ENCODE measurements at places on chromosomes 3 and 15.
A peak's percentile ranks its signal among the peaks of the same experiment; 100 is the strongest.

- no peak for DNase-seq
These were observed 272.0 kb upstream of the RGMA start for GRCh38 chr15:93360976-93361375.

DNA sequence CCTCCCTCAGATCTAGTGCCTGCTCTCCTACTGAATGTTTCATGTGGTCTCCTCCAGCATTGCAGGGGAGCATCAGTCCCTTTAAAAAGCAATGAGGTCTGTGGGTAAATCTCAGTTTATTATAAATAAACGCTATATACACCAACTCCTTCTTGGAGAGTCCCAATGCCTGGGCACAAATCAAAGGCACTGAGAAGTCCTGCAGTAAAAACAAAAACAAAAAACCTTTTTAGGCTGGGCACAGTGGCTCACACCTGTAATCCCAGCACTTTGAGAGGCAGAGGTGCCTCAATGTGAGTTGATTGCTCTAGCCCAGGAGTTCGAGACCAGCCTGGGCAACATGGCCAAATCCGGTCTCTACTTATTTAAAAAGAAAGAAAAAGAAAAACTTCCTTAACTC lies 45.0 kb downstream of the ACAN start:
- DNase-seq = no peak

DNA sequence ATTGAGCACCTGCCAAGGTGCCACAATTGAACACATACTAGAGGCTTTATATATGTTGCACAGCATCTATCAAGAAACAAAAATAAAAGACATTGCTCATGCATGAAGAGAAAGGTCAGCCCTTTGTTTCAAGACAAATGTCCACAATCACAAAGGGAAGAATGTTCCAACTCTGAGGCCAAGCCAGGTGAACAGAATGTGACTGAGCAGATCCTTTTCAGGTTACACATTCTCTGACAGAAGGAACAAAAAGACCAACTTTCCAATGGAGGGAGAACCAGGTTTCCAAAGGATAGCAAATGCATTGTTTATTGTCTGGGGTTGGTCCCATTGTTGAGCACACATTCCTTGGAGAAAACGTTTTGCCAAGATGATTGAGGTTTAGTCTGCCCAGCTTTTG lies 50.2 kb upstream of the FAM174B start:
- no peak for DNase-seq

DNA sequence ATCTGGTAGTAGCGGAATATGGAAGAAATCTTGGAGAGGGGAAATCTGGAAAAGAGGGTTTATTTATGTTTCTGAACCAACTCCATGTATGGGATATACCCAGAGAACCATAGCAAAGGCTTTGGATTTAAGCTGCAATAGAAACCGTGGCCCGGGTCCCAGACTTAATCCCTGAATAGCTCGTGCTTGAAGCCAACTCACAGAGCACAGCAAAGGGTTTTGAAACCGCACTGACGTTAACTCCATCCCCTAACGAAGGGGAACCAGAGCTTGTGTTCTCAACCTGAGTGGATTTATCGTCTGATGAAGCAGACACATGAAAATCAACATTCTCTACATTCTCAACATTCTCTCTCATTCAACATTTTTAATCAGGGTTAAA lies 154.6 kb downstream of the APBA2 start:
- DNase-seq = no peak

DNA sequence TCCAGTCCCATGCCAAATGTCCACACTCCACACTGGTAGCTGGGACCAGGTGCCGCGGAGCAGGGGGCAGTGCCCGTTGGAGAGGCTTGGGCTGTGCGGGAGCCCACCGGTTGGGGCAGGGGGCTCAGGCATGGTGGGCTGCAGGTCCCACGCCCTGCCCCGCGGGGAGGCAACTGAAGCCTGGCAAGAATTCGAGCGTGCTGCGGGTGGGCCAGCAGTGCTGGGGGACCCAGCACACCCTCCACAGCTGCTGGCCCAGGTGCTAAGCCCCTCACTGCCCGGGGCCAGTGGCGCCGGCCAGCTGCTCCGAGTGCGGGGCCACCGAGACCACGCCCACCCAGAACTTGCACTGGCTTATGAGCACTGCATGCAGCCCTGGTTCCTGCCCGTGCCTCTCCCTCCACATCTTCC lies 479.4 kb downstream of the ZNF385D start:
- DNase-seq = no peak

DNA sequence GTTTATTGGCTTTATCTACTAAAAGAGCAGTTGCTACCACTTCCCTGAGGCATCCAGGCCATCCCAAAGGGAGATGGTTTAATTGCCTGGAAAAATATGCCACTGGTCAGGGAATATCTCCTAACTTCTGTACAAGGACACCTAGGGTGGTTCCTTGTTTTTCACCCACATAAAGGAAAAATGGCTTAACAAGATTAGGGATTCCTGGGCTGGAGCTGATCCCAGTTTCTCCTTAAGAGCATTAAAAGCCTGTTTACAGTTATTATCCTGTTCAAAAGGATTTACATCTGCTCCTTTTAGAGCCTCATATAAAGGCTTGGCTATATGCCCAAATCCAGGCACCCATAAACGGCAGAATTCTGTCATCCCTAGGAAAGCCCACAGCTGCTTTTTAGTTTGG lies 70.2 kb upstream of the WNT7A start:
- DNase-seq = no peak

DNA sequence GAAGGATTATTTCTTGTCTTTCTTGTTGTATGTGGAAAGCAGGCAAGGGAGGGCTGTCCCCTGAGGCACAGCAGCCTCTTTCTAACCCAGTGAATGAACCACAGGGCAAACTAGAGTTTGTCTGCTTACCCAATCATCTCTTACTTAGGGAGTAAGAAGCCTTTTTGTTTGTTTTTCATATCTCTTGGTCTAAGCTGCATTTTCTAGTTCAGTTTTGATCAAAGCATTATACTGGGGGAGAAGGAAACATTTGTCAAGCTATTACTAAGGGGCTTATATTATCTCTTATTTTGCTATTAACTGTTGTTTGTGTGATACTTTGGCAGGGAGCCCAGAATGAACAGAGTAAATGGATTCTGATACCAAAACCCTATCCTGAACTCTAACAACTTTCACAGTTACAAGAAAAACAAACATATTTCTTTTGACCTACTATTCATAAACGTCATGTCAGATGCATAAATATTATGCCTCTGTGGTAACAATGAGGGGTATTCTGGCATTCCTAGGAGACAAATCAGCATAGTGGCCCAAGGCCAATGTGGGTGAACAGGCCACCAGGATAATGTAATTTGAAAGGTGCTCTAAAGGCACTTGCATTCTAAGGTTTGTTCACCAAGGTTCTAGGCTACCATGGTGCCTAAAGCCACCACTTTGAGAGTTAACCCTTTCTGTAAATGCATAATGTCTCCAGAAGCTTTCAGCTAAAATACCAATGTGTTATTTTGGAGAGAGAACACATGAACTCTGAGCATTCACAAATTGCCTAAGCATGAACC lies 271.6 kb upstream of the ZPLD1 start:
- no peak for DNase-seq

DNA sequence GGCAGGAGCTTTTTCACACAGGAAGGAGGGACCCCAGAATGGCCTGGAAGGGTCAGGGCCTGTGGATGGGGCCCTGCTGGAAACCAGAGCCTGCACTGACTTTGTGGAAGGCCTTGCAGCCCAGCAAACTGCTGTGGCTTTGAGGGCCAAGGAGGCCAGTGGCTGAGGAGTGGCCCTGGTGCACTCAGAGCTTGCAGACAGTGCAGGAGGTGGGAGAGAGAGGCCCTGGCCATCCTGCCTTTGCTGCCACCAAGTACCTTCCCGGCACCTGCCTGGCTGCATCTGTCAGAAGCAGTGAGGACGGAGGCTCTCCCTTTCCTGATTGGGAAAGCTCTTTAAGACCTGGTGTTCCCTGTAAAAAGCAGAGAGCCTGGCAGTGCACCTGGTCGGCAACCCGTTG lies 6.4 kb downstream of the PSTPIP1 start:
- DNase-seq = no peak

- DNase-seq = no peak
These were observed 71.7 kb downstream of the P3H2 start for GRCh38 chr3:190048932-190049441.

GRCh38 chr3:171535133-171535532 lies 74.9 kb upstream of the TNIK start:
- no peak for DNase-seq

GRCh38 chr3:170180079-170180907 lies 1.2 kb downstream of the PHC3 start:
- no peak for DNase-seq

GRCh38 chr3:162122405-162122804 lies 625.8 kb downstream of the OTOL1 start:
- no peak for DNase-seq

- DNase-seq = no peak
These were observed 344.6 kb upstream of the NECTIN3 start for GRCh38 chr3:110727056-110727455.

- DNase-seq = no peak
These were observed 8.5 kb upstream of the CDCP1 start for GRCh38 chr3:45154641-45155147.

- no peak for DNase-seq
These were observed 31.9 kb downstream of the SMAD6 start for GRCh38 chr15:66733976-66734375.

DNA sequence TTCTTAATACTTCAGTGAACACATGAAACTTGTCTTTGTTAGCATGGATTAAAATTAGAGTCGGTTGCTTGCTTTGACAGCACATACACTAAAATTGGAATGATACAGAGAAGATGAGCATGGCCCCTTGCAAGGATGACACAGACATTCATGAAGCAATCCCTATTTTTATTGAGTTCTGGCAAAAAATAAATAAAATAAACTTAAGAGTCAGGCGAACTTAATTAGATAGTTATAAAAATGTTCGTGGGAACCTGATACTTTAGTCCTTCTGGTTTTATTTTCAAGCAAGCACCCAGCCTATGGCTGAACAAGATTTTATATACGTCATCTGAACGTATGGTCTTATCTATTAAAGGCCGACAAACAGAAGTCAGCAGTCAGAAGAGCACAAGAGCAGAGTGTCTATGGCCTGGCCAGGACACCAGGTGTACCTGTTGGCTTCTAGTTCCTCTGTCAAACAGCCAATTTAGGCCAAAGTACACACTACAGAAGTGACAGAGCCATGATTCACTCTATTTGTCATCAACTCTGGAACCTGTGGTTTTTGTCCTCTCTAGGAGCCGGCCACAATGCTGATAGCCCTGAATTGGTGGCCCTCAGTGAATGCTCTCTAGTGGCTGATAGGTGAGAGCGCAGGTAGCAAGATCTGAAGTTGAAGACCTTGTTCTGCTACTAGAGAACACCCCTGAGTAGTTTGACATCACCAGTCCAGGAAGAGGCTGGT lies 64.3 kb downstream of the LEO1 start:
- DNase-seq = no peak

- DNase-seq = no peak
These were observed 255.5 kb downstream of the UACA start for GRCh38 chr15:70507772-70508371.

- no peak for DNase-seq
These were observed 350.3 kb downstream of the DOCK3 start for GRCh38 chr3:51024765-51025632.

- DNase-seq = peak; percentile 66
These were observed 742 bp downstream of the PLA2G4F start for GRCh38 chr15:42155546-42156242.

DNA sequence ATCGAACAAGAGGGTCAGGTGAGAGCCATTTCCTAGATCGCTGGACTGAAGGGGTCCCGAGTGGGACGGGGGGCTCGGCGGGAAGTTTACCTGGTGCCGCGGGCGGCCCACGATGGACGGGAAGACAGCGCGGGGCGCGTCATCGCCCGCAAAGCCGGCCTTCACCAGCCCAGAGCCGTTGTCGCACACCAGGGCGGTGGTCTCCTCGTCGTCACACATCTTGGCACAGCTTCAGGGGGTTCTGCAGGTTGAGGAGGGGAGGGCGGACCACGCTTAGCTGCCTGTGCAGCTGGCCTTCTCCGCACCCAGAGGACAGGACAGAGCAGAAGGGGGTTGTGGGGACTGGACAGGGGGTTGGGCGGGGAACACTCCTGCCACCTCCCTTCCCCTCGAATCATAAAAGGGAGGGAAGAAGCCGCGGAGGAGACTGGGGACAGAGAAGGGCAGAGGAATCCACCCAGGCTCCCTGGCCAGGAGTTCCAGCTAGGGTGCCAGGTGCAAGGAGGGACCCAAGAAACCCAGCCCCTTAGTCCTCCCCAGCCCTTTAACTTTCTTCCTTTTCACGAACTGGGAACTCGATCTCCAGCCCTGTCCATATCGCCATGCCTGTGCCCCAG lies 651 bp downstream of the ACTC1 start:
- DNase-seq = no peak

DNA sequence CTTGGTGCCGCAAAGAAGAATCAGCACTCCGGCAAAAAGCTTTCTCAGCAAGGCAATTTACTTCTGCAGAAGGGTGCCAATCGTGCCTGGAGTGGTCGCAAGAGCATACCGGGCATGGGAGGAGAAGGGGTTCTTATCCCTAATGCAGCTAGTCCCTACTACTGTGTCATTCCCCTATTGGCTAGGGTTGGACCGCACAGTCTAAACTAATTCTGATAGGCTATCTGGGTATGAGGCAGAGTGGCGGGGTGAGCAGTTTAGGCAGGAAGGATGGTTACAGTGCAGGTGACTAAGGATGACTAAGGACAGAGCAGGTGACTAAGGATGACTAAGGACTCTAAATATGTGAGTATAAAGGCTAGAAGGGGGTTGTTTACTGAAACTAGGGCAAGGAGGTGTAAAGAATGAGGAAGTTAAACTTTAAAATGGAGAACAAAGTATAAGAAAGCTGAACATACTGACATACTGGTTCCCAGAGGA lies 52.9 kb downstream of the PGBD4 start:
- no peak for DNase-seq

DNA sequence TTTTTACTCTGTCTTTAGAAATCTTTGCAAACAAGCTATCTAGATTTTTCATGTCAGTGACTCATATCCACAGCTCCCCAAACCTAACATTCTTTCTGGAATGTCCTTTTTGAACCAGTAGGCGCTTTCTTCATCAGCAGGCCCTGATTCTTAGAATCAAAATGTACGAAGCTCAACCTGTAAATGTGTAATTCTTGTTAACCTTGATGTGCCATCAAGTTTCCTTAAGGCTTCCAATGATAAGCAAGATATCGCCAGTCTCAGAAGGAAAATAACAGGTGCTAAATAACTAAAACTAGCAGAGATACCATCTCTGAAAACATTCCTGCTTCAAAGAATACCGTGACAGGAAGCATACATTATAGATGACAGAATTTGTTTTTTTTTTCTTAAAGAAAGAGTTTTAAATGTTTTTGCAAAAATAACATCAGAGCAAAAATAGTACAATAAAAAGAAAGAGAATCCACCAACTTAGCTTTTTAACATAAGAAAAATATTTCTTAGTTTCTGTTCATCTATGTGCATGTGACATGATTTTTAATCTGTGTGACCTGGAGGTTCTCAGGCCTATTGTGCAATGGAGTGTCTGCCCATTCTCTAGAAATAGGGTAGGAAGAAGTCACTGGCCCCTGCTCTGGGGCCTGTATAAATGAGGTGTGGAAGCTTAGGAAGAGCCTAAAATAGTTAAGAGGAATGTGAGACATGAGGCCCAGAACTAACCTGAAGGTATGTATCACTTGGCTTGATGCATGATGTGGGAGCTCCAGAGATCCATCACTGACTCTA lies 14.7 kb upstream of the SECISBP2L start:
- no peak for DNase-seq

- no peak for DNase-seq
These were observed 222.3 kb upstream of the CDIN1 start for GRCh38 chr15:36356978-36357601.

Measured in suprapubic skin (tissue), 4 donors.